ENCODE measurements at places on chromosomes 2 and 18.

DNA sequence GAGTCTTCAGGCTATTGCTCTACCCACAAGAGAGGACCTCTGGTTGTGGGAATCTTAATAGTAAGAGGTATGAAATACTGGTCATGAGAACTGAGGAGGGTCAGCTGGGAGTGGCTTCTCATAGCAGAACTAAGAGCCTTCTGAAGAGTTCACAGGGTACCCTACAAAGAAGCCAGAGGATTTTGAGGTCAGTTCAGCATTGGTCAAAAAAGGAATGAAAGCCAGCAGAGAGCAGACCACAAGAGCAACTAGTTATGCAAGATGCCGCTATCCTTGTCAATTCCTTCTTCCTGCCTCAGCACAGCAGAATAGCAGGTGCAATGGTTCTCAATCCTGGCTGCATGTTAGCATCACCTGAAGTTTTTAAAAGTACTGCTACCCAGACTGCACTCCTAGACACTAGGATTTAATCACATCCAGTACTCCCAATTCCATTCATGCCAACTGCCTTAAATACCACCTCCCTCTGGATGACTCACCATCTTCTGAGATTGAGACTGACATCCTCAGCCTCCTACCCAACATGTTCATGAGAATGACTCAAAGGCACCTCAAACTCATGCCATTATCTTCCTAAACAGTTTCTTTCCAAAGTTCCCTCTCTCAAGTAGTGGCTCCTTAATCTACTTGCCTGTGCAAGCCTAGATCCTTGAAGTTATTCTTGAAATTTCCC is 81.0 kb upstream of the RBMS1 start:
- no peak for DNase-seq

DNA sequence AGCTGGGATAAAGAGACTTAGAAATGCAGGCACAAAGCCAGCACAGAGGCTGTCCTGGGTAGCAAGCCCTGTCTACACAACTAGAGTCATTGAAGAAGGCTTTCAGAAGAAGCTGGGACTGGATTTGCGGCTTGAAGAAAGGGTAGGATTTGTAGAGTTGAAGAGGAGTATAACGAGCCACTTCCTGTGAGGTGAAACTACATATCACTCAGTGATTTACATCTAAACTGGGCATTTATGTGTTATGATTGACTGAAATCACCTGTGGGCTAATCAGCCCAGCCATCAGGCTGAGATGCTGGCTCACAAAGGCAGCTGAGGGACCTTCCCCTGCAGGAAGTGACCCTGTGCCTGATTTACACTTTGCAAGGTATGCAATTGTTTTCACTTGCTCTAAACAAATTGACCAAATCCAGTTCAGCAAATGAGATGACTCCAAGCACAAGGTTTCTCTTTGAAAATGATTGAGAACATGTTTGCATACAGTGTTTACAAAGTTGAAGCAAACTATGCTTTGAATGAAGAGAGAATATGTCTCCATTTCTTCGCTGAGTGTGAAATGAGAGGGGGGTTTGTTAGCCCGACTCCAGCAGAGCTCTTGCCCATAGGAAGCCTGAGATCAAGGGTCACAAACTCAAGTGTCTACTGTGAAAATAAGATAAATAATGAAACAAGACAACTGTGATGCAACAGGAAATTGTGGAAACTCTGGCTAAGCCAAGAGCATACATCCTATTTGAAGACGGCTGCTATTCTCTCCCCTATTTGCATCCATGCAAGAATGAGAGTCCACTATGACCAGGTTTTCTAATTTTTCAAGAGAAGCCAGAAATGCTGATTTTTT is 69.3 kb upstream of the HK2 start:
- no peak for DNase-seq

GRCh38 chr2:16148632-16149348 is 208.4 kb downstream of the MYCN start:
- DNase-seq = no peak

DNA sequence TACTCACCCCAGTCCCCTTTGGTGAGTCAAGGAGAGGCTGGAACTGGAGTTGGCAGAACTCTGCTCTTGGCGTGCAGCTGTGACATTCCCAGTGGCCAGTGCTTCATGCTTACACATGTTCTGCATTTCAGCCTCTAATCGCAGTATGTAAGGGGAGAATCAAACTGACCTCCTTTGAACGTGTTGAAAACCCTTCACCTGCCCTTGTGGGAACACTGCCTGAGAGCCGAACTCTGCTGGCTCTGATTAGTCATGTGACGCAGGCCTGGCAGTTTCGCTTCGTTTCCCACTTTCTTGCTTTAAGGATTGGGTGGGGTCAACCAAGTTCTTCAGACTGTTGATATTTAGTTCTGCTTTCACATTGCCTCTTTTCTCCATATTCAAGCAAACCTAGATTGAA is 173.8 kb upstream of the BCL2L11 start:
- no peak for DNase-seq

GRCh38 chr2:200156166-200156835 is 150.2 kb upstream of the SPATS2L start:
- no peak for DNase-seq

DNA sequence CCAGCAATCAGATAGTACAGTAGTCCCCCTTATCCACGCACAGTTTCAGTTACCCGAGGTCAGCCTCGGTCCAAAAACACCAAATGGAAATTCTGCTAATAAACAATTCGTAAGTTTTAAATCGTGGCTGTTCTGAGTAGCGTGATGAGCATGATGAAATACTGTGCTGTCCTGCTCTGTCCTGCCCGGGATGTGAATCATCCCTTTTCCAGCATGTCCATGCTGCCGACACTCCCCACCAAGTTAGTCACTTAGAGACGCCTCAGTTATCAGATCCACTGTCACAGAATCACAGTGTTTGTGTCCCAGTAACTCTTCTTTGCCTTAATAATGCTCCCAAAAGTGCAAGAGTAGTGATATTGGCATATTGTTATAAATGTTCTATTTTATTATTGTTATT is 62.1 kb downstream of the MEX3C start:
- DNase-seq = no peak

- DNase-seq = no peak
Observed at GRCh38 chr18:76052227-76052595, 442.8 kb downstream of the ZNF516 start.

GRCh38 chr2:239756790-239757760 is 268.1 kb downstream of the NDUFA10 start:
- DNase-seq = no peak

DNA sequence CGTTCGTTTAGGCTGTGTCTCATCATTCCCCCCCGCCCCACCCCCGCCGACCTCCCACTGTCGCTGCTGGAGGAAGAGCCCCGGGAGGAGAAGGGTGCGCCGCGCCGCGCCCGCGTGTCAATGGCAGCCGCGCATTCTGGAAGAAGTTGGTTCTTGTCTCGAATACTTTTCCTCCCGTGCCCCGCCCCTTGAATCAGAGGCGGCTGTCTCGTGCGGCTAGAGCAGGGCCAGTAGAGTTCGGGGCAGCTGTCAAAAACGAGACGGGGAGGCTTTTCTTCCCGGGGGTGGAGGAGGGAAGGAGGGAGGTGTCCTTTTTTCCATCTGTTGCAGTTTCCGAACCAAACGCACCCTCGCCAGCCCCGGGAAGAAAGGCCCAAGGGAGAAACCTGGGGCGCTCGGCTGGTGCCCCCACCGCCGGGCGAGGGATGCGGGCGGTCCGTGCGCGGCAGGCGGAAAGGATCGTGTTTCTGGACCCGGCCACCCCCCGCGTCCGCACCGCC is 410 bp upstream of the TGIF1 start:
- DNase-seq = no peak

DNA sequence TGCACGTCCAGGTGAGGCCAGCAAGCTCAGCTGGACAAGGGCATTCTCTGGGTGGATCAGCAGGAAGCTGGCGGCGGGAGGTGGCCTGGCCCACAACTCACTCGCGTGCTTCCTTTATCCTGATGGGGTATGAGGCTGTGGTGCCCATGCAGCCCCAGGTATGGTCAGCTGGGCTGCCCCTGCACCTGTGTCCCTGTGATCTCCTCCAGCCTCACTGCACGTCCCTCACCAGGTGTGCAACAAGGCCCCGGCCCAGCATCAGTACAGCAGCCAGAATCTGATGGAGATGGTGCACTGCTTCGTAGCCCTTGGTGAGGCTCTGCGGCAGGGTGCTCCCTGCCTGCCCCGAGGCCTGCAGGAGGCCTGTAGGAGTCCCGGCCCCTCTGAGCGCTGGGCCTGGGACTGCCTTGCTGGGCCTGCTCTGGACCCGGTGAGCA is 17.6 kb downstream of the MROH2A start:
- DNase-seq = no peak

DNA sequence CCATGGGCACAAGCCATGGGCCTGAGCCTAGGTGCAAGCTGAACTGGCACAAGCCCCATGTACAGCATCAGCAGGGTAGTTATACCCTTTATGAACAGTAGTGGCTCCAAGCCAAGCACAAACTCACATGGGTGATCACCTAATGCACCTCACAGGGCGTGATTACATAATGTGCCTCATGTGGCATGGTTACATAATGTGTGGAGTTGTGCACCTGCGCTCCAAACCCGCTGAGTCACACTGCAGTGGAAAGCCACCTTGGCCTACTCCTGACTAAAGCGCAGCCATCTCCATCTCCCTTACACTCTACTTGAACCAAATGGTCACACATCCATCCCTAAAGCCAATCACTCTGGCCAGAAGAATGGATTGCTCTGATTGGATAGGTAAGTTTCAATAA is 279.7 kb downstream of the MBD2 start:
- no peak for DNase-seq

DNA sequence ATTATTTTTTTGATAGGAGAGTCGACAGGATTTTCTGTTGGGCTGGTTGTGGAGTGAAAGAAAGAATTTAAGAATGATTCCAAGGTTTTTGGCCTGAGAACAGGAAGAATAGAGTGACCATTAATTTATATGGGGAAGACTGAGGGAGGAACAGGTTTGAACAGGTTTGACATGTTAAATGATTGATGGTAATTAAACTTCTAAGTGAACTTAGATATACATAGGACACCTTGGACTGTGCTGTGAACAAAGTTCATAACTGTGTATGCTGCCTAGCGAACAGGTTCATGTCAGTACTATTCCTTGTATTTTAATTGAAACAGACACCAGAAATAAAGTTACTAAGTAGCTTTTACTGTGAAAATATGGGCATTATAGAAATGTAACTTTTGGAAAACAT is 212.0 kb downstream of the SPAG16 start:
- DNase-seq = no peak

DNA sequence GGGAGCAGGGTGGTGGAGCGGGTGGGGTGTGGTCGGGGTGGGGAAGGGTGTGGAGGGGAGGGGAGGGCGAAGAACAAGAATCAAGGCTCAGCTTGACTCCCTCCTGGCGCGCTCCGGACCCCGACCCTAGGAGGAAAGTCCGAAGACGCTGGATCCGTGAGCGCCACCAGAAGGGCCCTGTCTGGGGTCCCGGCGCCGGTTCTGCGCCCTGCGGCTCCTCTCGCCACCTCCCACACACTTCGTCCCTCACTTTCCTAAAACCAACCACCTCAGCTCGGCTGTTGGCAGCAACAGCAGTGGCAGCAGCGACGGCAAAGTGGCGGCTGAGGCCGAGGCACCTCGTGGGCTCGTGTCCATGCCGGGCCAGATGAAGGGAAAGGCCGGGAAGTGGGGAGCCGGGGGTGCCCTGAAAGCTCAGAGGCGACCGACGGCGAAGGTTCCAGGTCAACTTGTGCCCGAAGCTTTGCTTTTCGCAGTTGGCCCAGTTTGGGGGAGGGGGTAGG is 2.1 kb downstream of the KLHL14 start:
- DNase-seq = no peak

DNA sequence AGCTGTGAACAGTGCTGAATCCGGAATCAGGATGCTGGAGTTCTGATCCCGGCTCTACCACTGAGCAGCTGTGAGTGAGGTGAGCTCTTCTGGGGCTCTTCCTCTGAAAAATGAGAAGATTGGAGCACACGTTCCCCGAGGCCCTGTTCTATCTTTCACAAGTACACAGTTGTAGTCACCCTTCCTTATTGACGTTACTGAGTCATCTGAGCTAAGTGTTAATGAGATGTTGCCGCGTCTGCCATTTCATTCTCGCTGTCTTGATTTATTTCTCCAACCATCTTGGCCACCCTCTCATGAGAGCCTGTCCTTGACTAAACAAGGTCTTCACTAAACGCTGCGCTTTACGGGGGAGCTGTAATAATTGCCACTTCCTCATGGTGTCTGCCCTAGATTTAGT is 31.9 kb upstream of the EFR3B start:
- no peak for DNase-seq

DNA sequence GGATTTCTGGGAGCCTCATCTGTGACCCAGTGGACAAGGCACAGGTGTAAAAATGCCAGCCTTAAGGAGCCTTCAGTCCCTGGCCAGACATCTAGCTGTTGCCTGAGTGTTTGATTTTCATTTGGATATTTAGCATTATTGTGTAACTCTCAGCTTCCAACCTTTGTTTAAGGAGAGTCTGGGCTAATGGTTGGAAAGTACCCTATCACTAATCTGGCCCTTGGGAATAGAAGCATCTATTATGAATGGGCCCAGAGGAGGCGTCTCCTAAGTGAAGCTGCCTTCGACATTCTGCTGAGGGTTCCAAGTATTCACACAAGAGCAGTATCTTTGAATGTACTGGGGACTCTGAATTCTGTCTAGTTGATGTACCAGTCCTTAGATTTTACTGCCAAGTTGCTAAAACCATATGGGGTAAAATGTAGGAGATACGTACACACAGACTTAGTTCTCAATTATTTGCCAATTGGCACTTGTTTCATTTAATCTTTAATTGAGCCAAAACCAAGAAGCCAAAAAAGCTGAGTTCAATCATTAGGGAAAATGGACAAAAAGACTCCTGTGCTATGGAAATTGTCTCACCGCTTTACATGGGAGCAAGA is 7.2 kb upstream of the ANKRD29 start:
- no peak for DNase-seq

GRCh38 chr2:96159084-96159830 is 14.0 kb upstream of the DUSP2 start:
- DNase-seq = no peak

- no peak for DNase-seq
Observed at GRCh38 chr2:230947908-230948365, 22.9 kb upstream of the GPR55 start.

- DNase-seq = no peak
Observed at GRCh38 chr18:72180689-72181088, 363.5 kb downstream of the CBLN2 start.

GRCh38 chr2:147521936-147522335 is 322.9 kb upstream of the ACVR2A start:
- no peak for DNase-seq

DNA sequence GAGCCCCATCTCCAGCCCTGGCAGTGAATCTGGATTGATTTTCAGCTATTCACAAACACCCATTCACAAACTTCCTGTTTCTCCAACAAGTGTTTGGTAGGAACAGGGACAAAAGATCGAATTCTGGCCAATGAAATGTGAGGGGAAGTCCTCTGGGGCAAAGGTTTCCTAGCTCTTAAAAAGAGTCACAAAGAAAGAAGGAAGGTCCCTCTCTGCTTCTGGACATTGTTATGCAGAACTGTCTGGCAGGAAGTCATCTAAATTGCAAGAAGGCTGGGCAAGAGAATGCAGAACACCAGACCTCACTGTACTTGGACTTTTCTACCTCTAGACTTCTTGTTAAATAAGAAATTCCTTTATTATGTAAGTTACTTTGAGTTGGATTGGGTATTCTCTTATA is 137.3 kb downstream of the CCDC148 start:
- no peak for DNase-seq

- DNase-seq = no peak
Observed at GRCh38 chr18:2857491-2858131, 10.8 kb downstream of the EMILIN2 start.

Measured in fibroblast of skin of left biceps (primary cell).